H7 (cell line): ENCODE measurements at places on chromosomes 2 and 18. TPM values are rescaled to one million over a fixed set of nuclear protein-coding genes. Genes with fewer than 3 reads are reported as not detected.

SLC5A7 gene
- total RNA-seq = 0.03 TPM in 1 of 2 replicates, not detected in the other

TEKT4 gene
- not detected in 2 replicates for total RNA-seq

SLC38A11 gene
- not detected in 2 replicates for total RNA-seq

PIK3C3 gene
- total RNA-seq = 23.0 and 27.2 TPM in 2 replicates

PROC gene
- total RNA-seq = 0.31 TPM in 1 of 2 replicates, not detected in the other

KCNIP3 gene
- 0.48 and 3.2 TPM in 2 replicates for total RNA-seq

SKOR2 gene
- total RNA-seq = 0.07 and 0.15 TPM in 2 replicates

DNA sequence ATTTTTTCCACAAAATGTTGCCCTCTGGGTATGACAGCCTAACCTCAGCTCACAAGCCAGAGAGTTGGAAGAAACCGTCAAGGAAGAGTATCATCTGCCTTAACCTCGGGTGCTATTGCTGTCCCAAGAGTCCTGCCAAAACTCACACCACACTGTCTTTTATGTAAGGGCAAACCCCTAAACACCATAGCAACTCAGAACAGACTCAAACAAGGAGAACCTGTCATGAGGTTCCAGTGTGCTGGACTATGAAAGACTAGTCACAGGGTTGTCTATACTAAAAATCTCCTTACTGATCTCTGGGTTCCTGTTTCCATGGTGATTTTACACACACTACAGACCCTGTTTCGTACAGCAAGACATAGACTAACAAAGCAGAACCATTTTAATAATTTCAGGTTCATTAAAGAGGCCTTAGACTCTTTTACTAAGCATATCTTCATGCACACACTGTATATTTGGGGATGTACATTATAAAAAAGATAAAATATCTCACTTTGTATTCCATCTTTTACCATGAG lies 159.8 kb downstream of the PKP4 start:
- DNase-seq = no peak

GRCh38 chr2:16117021-16117700 lies 176.8 kb downstream of the MYCN start:
- no peak for DNase-seq

DNA sequence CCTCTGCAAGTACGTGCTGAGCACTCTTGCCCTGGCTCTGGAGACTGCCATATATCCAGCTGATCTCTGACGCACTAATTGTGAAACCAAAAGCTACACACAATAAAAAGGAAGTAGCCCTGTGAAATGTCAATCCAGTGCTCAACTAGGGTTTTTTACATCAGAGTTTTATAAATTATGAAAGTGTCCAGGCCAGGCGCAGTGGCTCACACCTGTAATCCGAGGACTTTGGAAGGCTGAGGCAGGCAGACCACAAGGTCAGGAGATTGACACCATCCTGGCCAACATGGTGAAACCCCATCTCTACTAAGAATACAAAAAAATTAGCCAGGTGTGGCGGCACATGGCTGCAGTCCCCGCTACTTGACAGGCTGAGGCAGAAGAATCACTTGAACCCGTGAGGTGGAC lies 24.5 kb upstream of the PEX13 start:
- DNase-seq = no peak

- no peak for DNase-seq
These were observed 172.0 kb downstream of the ATAD2B start for GRCh38 chr2:23754970-23755369.

- DNase-seq = no peak
These were observed 15.9 kb downstream of the GLI2 start for GRCh38 chr2:120751553-120751952.

DNA sequence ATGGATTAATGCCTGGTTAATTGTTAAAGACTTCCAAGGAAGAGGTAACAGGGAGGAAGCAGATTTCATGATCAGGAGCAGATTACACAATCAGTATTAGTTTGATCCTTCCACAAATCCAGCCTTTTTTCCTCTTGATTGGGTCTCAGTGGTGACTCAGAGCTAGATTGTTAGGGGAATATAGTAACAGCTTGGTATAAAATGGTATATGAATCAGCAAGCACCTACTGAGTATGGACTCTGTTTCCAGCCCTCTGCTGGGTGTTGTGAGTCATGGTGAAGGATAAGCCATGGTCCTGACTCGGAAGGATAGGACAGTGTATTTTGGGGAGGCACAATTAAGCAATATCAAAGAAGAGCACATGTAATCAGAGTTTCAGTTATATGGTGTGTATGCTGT lies 272.4 kb upstream of the DPP10 start:
- DNase-seq = no peak

DNA sequence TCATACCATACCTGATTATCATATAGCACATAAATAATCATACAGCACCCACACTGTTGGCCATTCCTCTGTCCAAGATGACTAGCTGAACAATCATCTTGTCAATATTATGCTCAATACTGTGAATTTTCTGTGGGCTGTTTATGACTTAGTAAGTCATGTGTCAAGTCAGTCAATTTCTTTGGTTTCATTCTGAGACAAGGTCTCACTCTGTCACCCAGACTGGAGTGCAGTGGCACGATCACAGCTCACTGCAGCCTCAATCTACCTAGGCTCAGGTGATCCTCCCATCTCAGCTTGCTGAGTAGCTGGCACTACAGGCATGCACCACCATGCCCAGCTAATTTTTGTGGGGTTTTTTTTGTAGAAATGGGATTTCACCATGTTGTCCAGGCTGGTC lies 5.7 kb downstream of the MCM6 start:
- no peak for DNase-seq

DNA sequence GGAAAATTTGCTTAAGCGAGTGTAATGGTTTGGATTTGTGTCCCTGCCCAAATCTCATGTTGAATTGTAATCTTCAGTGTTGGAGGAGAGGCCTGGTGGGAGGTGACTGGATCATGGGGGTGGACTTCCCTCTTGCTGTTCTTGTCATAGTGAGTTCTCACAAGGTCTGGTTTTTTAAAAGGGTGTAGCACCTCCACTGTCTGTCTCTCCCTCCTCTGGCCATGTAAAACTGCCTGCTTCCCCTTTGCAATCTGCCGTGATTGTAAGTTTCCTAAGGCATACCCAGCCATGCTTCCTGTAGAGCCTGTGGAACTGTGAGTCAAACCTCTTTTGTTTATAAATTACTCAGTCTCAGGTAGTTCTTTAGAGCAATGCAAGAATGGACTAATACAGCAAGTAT lies 6.6 kb downstream of the YIPF4 start:
- DNase-seq = no peak

GRCh38 chr18:6561862-6562291 lies 147.2 kb upstream of the L3MBTL4 start:
- no peak for DNase-seq

DNA sequence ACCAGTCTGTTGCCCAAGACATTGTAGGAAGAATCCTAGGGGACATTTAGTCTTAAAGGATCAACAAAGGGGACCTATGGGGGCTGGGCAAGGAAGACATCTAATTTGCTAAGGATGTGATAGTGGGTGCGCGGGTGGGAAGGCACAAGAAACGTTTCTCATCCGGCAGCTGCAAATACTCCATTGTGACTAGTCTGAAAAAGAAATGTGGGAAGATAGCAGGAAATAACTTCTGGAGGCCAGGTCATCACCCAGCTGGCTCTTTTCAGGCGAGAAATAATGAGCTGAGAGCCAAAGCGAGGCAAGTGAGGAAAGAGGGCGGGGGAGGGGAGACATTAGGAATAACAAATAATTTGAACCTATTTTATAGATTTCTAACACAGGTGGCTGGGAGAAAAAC lies 70.3 kb upstream of the NCK2 start:
- DNase-seq = no peak

DNA sequence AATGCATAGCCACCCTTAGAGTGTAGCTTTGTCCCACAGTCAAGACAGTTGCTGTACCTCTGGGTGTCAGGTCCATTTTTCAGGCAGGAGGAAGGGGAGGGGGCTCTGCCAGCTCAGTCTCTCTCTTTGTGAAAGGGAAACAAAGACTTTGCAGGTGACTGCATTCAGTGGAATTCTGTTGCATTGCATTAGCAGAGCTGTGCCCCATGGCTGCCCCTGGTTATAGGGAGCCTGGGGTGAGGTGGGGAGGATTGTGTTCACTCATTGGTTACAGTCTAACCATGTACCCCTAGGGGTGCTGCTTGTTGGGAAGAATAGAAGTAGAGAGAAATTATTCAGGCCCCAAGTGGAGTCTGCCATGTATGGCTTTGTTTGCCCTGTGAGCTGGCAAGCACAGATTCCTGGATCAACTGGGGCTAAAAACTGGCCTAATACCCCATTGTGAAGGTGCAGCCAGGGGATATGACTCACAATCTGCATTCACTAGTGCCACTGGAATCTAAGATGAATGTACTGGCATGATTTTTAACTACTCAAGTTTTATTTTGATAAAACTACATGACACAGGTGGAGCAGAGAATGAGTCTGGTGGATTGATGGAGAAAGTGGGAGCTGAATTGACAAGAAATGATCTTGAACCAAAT lies 118.4 kb downstream of the SH3BP4 start:
- DNase-seq = peak; percentile 68

DNA sequence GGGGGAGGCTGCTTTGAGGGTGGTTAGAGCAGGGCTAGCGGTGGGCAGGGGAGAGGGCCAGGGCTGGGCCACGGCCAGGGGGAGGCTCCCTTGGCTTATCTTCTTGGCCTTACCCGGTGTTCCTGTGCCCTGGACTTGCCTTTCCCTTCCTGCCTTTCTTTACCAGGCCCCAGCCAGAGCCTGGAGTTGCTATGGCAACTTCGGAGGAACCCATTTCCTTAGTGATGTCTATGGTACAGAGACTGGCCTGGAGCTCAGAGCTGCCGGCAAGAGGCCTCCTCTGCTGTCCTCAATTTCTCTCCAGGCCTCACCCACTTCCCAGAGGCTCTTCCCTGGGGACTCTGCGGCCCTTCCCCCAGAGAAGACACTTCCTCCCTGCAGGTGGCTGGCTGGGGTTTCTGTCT lies 11.5 kb downstream of the SPEG start:
- peak; percentile 88 for DNase-seq

DNA sequence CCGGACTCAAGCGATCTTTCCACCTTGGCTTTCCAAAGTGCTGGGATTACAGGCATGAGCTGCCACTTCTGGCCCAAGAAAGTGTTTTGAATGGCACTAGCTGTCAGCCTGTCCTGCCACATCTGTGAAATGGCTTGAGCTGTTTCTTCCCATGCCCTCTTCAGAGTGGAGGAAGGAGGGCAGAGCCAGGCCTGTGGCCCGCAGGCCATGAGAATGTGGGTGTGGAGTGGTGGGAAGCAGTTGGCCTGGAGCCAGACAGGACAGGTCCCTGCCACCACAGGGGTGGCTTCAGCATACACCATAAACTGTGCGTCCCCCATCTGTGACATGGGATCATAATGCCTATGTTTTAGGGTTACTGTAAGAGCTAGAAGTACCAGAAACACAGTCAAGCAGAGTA lies 6.5 kb downstream of the SLC66A3 start:
- DNase-seq = no peak

GRCh38 chr18:42268798-42269197 lies 313.8 kb downstream of the PIK3C3 start:
- DNase-seq = no peak

GRCh38 chr2:118118479-118118878 lies 30.2 kb downstream of the INSIG2 start:
- DNase-seq = no peak

- no peak for DNase-seq
These were observed 371 bp upstream of the LCLAT1 start for GRCh38 chr2:30446602-30447148.

DNA sequence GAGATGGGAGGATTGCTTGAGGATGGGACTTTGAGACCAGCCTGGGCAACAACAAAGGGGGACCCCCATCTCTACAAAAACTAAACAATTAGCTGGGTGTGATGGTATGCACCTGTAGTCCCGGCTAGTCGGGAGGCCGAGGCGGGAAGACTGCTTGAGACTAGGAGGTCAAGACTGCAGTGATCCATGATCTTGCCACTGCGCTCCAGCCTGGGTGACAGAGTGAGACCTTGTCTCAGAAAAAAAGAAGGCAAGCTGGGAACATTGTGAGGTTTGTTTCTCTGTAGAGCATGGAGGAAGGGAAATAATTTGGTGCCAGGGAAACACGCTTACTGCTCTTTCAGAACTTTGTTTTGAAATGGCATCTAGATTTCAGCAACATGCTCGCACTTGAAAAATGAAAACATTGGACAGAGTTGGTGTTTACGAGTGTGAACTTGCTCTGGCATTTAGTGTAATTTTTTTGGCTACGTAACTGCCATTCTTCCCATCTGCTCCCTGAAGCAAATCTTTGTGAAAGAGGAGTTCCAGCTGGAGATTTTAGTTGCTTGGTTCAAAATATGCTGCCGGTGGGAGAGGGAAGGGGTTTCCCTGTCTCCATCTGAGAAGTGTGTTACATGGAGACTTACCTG lies 125.6 kb upstream of the DLX2 start:
- no peak for DNase-seq

DNA sequence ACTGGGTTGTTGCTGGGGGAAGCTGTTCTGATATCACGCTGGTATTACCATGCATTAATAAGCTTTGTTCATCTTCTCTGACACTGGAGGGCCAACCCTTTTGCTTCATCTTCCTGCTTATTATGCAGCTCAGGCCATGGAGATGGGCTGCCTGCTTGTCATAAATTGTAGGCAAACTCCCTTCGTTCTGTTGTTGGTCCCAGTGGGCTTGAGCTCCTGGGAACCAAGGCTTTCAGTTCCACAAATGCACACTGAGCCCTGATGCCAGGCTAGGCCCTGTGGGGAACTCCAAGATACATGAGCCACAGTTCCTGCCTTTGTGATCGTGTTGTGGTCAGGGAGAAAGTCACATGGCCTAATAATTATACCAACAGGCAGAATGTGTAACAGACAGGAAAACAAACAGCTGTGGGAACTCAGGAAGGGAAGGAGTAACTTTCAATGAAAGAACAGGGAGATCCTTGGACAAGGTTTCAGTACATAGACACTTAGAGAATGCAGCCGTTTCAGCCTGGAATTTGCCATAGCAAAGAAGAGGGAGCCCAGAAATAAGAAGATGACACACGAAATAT lies 49.0 kb upstream of the BCL2L11 start:
- DNase-seq = no peak

GRCh38 chr2:8893474-8893873 lies 56.1 kb upstream of the KIDINS220 start:
- DNase-seq = no peak

DNA sequence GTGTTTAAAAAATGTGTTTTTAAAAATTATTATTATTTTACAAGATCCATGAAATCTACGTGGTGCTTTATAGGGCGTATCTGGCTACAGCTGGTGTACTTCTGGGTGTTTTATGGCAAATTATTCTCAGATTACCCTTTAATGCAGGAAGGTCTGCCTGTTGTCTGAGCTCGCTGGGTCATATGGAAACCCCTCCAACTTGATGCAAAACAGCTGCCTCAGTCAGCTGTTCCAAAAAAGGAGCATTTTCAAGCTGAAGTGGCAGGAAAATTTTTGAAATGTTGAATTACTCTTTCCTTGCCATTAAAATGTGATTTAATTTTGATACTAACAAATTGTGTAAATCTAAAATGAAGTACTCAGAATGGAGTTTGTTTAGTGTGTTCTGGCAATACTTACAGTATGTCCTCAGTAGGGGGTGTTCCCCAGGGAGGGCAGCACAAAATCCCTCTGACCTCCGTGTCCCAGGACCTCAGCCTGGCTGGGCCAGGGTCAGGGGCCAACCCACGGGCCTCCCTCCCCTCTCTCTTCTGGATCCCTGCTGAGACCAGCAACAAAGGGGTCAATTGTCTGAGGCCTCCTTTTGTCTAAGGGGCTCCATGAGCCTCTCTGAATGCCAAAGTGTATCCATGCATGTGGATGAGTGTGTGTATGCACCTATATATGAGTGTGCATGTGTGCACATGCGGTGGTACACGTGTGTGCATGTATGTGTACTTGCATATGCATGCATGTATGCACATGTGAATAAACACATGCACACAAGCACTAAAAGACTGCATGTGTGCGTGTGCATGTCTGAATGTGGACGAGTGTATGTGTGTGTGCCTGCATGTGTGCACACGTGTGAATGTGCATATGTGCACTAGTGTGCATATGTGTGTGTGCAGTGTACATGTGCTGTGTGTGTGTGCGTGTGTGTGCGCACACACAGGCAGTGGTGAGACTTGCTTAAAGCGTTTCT lies 105.4 kb downstream of the ACOXL start:
- DNase-seq = peak; percentile 85
